ENCODE measurements at places on chromosomes 4 and X.

DNA sequence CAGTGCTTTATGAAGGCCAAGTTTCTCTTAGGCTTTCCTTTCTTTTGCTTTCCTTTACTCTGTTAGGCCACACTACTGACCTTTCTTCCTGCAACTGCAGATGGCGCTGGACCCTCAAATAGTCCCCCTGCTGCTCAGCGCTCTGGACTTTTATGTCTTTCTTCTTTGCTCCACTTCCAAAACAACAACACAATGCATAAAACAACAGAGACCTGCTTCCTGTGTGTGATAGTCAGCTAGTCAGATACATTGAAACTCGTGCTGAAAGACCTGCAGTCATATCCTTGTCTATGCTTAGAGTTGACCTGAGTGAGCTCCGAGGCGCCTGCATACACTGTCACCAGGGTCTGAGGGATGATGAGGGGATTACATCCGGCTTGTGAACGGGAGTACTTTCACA, 108.9 kb upstream of the TEX13D start:
- DNase-seq, result peak; percentile 40

GRCh38 chr4:185467101-185467500, 4.4 kb downstream of the CCDC110 start:
- DNase-seq, result no peak

GRCh38 chr4:124044867-124045266, 648.3 kb downstream of the SPRY1 start:
- DNase-seq, result peak; percentile 8

DNA sequence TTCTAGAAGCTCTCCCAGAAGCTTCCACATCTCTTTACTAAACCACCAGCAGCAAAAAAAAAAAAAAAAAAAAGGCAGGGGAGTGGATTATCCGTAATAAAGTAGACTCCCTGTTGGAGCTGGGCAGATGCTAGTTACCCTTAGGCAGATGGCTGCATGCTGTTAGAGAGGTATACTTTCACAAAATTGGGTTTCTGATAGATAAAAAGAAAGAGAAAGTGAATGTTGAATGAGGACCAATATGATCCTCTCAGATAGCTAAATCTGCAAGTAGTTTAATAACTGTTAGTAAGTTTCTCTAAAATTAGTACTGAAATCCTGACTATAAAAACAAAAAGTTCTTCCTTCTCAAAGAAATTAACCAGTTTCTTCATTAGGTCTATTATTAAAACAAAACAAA, 195.4 kb downstream of the ANAPC10 start:
- DNase-seq, result no peak

- DNase-seq, result peak; percentile 53
These were observed 113.4 kb downstream of the ANTXR2 start for GRCh38 chr4:79959652-79960051.

DNA sequence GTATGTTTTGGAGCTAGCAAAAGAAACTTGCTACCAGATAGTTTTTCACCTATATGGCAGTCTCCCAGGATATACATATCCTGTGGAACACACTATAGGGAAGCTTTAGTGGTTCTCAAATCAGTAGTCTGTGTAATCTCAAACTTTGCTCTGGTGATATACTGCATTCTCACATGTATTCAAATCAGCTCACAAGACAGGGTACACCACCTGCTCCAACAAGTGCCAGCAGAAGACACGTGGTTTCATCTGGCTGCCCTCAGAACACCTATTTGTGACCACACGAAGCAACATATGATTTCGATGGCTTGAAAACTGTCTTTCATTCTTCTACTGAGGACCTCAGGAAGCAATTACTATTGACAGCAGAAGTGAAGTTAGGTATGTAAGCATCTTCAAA, 37.7 kb downstream of the BCLAF3 start:
- no peak for DNase-seq

GRCh38 chrX:124348885-124349453, 2.6 kb downstream of the SH2D1A start:
- no peak for DNase-seq

DNA sequence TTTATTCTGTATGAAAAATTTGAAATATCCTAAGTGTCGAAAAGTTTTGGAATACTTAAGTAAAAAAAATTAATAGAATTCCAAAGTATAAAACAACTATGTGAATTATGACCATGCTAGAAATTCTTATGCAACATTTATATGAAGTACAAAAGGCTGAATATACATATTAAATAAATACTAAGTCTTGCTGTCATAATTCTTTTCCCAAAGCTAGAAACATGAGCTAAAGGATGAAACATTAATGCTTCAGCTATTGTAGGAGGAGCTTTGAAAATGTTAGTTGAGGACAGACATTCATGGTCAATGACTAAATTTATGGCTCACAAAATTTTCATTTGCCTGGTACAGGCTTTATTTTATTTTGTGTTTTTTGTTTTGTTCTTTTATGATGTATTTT, 207.3 kb downstream of the GABRB1 start:
- no peak for DNase-seq

DNA sequence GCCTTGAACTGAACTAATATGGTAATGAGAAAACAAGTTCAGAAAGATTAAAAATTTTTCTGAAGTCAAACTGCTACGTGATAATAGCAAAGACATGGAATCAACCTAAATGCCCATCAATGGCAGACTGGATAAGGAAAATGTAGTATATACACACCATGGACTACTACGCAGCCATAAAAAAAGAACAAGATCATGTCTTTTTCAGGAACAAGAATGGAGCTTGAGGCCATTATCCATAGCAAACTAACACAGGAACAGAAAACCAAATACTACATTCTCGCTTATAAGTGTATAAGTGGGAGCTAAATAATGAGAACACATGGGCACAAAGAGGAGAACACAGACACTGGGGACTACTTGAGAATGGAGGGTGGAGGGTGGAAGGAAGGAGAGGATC, 4.3 kb upstream of the RPS3A start:
- no peak for DNase-seq

- no peak for DNase-seq
These were observed 3.9 kb downstream of the FABP2 start for GRCh38 chr4:119317990-119318389.

GRCh38 chr4:95360906-95361695, 187.7 kb downstream of the UNC5C start:
- no peak for DNase-seq

- DNase-seq, result peak; percentile 57
These were observed 914.9 kb upstream of the PCDH7 start for GRCh38 chr4:29805245-29805644.

- DNase-seq, result no peak
These were observed 130.1 kb downstream of the MGST2 start for GRCh38 chr4:139795527-139796314.

- DNase-seq, result no peak
These were observed 441.6 kb downstream of the SLITRK2 start for GRCh38 chrX:146259207-146259606.

GRCh38 chrX:129403974-129404669, 119.2 kb downstream of the SMARCA1 start:
- DNase-seq, result no peak

DNA sequence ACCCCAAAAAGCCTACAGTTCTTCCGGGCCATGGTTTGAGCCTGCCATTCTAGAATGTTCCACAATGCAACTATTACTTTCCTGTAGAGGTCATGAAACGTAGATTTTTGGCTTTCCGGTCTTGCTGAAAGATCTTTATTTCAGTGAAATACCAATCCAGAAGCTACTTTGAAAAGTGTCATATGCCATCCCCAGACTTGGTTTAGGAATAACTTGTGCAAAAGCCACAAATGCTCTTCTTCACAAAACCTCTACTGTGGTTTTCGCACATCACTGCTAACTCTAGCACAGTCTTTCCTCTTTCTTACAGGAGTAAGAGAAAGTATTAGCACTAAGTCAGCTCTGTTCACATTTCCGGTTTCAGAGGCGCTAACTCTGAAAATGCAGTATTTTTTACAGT, 12.7 kb upstream of the CD40LG start:
- no peak for DNase-seq

DNA sequence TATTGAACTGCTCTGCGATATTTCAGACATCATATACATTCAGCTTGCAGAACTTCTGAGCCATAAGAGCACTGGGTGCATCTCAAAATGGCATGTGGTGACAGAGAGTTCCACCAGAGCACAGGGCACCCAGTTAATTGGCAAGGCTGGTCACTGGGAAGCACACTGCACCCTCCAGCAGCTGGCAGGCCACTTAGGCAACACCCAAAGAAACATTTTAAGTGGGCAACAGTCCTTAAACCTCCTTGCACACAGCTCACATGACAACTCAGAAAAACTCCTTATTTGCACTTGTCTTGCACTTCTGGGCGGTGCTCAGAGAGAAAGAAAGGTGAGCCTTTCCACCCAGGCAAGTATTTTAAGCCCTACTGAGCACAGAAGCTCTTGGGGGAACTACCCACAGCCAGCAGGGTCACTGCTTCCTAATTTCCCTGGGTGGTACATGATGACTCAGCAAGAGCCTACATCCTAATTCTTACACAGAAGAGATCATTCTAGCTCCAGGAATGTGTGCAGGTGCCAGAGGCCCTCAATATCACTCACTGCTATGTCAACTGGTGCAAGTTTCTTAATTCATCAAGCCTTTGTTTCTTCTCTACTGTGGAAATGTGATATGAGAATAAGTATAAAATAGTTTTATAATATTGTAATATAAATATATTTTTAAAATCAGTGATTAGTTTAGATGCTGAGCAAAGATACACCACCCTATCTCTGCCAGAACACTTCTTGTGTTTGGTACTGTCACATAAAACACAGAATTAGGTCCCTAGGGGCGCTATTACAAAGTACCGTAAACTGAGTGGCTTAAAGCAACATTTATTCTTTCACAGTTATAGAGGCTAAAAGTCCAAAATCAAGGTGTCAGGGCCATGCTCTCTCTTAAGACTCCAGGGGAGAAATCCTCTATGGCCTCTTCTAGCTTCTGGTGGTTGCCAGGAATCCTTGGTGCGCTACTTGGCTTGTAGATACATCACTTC, 155.1 kb upstream of the PPARGC1A start:
- DNase-seq, result no peak

DNA sequence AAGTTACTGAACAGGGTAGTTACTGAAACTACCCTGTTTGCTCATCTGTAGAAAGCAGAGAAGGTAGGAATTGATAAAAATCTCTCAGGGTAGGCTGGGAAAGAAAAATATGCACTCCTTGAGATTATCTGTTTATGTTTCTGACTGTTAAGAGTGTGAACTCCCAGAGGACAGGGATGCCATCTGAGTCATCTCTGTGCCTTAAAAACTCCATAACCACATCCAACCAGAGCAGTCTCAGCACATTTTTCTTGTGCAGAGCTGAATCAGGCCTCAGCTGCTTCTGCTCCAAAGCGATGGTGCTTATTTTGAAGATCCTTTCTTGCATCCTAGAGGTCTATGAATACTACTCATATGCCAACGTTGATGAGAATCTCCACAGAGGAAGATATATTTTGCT, 9.9 kb downstream of the CENPVL3 start:
- no peak for DNase-seq

GRCh38 chr4:138835832-138836533, 179.6 kb upstream of the NOCT start:
- no peak for DNase-seq

DNA sequence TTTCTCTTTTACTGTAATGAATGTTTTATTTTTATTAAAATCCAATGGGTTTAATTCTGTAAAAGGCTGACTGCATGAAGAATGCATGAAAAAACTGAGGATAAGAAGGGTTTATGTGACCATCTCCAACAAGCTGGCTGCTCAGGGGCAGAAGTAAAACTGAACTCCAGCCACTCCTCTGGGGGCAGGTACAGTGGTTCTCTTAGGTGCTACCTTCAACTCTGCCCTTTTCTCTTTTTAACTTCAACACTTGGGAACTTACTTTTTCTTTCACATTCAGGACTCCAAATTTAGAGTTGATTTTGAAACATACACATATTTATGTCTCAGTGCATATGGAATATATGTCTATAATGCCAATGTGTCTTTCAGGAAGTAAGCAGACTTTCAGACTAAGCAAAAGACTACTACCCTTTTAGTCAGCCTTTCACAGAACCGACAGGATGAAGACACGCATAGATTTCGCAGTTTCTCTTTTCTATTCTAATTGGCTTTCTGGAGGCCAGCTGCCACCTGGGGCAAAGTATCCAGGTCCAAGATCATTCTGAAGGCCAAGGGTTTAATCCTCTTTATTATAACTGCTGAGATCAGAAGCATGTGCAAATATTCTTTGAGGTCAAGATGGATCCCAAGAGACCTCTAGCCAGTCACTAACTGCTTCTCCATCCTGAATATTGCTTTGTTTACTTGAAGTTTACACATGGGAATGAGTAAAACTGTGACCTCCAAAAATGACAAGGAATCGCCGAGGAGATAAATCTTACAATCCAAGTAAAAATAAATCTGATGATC, 30.7 kb downstream of the HS3ST1 start:
- DNase-seq, result no peak

DNA sequence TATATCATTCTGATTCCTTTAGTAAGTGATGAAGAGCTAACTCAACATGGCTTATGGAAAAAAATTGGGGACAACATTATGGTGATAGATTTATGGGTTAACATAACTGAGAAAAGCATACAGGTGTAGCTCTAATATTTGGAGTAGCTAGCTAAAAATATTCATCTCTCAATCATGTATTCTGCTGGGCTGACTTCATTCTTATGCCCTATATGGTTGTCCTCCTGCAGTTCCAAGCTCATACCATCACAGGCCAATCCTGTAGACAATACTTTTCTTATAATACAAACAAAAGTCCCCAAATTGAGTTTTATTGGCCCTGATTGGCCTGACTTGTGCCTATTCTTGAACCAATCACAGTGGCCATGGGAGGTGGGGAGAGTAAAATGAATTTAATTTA, 6.7 kb upstream of the FAM241A start:
- DNase-seq, result no peak

GRCh38 chrX:19372547-19373331, 29.0 kb downstream of the PDHA1 start:
- DNase-seq, result peak; percentile 31

GRCh38 chr4:157143369-157143768, 67.4 kb downstream of the GLRB start:
- DNase-seq, result no peak

GRCh38 chr4:65014078-65014477, 604.8 kb upstream of the TECRL start:
- DNase-seq, result no peak

- no peak for DNase-seq
These were observed 175.5 kb downstream of the DHRSX start for GRCh38 chrX:2325076-2325784.

GRCh38 chr4:75714704-75715103, 9.7 kb upstream of the USO1 start:
- DNase-seq, result no peak
